ENCODE measurements at places on chromosomes 7 and 10. TPM values are rescaled to one million over a fixed set of nuclear protein-coding genes. Genes with fewer than 3 reads are reported as not detected.

GRCh38 chr7:151135866-151136843 lies 31.3 kb downstream of the GBX1 start:
- no peaks in the 10 kb centered on the region for H3K27me3 ChIP-seq
- no peak for DNase-seq
- no peaks in the 10 kb centered on the region for H3K4me1 ChIP-seq
- H3K36me3 ChIP-seq: no peaks in the 10 kb centered on the region

GRCh38 chr7:104327534-104327933 lies 869 bp upstream of the LHFPL3 start:
- no peak for DNase-seq
- H3K36me3 ChIP-seq: no peaks in the 10 kb centered on the region
- H3K4me3 ChIP-seq: no peak overlapping the region
- no peak overlapping the region for H3K27ac ChIP-seq

DNA sequence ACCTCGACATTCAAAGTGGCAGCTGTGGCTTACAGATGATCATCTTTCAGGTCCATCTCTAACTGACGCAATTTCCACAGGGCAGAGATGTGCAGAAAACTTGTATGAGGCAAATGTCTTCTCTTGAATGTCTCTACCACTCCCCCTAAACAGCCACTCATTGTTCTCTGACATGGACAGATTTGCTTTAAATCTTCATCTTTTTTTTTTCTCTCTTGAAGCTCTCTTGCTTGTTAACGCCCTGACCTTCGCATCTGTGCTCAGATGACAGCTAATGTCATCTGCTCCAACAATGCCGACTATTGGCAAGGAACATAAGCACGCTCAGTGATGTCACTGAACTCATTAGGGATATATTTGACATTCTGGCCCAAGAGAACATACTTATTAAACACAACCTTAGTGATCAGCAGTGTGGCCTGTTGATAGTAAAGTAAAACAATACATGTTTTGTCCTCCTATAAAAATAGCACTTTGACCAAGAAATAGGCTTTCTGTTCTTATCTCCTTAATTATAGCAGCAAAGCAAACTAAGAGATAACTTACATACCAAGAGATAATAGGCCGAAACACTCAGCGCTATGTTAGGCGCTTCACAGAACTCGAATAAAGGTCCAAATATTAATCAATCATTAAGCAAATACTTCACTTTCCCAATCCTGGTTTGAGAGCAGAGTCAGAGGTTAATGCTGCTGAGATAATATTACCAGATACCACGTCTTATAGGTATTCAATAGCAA lies 583.5 kb downstream of the PARD3 start:
- no peaks in the 10 kb centered on the region for H3K4me1 ChIP-seq
- DNase-seq: no peak
- H3K4me3 ChIP-seq: no peak overlapping the region
- H3K27ac ChIP-seq: no peak overlapping the region

DNA sequence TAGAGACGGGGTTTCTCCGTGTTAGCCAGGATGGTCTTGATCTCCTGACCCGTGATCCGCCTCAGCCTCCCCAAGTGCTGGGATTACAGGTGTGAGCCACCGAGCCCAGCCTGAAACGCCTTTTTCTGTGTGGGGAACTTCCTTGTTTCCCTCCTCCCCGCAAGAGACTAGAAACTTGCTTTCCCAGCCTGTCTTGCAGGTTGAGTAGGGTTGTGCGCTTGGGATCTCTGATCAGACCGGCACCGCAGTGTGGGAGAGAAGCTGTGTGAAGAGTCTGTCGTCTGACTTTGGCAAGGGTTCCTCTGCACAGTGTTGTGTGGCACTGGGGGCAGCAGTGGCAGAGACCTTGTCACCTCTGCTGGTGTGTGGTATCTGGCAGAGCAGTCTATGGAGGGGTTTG lies 28.9 kb downstream of the RBM17 start:
- H3K4me1 ChIP-seq: no peaks in the 10 kb centered on the region
- no peak overlapping the region for H3K27ac ChIP-seq

DNA sequence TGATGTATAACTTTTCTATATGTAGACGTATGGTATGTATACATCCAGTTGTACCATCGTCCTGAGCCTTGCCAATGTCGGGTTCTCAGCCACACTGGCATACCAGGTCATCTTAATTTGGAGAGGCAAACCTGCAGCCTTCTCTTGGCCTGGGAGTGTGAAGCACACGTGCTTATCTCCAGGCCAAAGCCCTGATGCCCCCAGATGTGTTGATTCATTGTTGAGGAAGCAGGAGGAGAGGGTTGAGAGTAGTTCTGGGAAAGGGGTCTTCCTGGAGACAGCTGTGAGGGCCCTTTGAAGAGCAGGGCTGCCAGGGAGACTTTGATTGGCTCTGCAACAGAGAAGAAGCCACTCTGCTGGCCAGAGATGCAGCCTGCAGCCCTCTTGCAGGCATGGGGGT lies 155.6 kb downstream of the ARHGAP21 start:
- no peaks in the 10 kb centered on the region for H3K27me3 ChIP-seq
- H3K36me3 ChIP-seq: no peaks in the 10 kb centered on the region
- no peaks in the 10 kb centered on the region for H3K4me1 ChIP-seq

DNA sequence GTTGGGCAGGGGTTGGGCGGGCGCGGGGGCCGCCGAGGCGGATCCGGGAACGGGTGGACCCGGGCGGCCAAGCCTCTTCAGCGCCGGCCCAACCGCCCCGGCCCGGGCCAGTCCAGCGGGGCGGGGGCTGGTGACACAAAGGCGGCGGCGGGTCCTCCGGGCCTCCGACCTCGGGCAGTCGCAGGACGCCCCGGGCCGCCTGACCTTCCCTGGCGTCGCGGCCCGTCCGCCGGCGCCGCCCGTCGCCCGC lies 54.2 kb downstream of the METTL2B start:
- no peaks in the 10 kb centered on the region for H3K4me1 ChIP-seq
- no peak for DNase-seq
- H3K36me3 ChIP-seq: peaks cover 10% of the 10 kb centered on the region
- H3K4me3 ChIP-seq: peak overlapping the region; percentile 86
- peak overlapping the region; percentile 98 for H3K27ac ChIP-seq
- no peaks in the 10 kb centered on the region for H3K27me3 ChIP-seq

DNA sequence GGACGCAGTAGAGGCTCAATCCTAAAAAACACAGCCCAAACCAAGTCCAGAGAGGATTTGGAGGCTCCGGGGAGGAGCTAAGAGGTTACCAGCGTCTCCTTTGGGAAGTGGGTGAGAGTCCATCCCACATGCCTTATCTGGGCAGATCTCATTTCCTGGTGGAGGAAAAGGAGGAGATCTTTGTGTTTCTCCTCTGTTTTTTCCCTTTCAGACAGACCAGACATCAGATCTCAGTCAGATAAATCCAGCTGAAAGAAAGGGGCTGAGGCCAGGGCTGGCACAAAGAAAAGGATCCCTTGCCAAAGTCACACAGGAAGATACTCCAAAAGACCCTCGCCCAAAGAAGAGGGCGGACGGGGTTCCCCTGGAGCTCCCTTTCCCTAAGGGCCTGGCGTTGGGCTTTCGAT lies 58.3 kb upstream of the COMTD1 start:
- no peaks in the 10 kb centered on the region for H3K27me3 ChIP-seq
- no peaks in the 10 kb centered on the region for H3K4me1 ChIP-seq
- H3K27ac ChIP-seq: peak overlapping the region; percentile 92
- no peak for DNase-seq
- H3K36me3 ChIP-seq: no peaks in the 10 kb centered on the region

C7orf33 gene
- total RNA-seq: not detected

AKR1C2 gene
- total RNA-seq: 95.4 TPM
